Mammary epithelial cell (primary cell): ENCODE measurements at places on chromosomes 13 and 19.

GRCh38 chr19:823565-824121 lies 1.9 kb upstream of the PLPPR3 start:
- DNase-seq, result no peak

- peak; percentile 65 for DNase-seq
These were observed 31.4 kb downstream of the CCDC122 start for GRCh38 chr13:43848001-43848649.

GRCh38 chr13:86569119-86569518 lies 769.9 kb upstream of the SLITRK6 start:
- DNase-seq, result no peak

- no peak for DNase-seq
These were observed 4.4 kb upstream of the LTBP4 start for GRCh38 chr19:40596608-40597328.

DNA sequence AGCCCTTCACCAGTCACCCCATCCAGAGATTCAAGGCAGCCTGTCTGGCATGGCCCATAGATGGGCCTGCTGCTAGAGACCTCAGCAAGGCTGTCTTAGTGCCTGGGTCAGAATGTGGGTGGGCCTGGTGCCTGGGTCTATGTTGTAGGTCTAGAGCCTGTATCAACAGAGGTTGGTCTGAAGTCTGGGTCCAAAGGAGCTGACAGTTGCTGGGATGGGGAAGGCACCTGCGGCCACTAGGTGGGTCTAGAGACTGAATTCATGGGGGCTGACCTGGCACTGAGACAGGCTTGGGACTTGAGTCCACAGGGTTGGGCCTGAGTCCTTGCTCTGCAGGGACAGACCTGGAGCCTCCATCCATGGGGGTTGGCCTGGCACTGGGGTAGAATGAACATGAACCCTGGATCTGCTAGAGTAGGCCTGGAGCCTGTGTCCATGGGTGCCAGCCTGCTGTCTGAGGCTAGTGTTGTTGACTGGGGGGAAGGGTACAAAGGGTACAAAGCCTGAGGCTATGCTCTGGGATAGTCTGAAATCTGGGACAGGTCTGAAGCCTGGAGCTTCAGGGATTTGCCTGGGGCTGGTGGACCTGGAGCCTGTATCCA lies 516.8 kb downstream of the OLFM4 start:
- no peak for DNase-seq

DNA sequence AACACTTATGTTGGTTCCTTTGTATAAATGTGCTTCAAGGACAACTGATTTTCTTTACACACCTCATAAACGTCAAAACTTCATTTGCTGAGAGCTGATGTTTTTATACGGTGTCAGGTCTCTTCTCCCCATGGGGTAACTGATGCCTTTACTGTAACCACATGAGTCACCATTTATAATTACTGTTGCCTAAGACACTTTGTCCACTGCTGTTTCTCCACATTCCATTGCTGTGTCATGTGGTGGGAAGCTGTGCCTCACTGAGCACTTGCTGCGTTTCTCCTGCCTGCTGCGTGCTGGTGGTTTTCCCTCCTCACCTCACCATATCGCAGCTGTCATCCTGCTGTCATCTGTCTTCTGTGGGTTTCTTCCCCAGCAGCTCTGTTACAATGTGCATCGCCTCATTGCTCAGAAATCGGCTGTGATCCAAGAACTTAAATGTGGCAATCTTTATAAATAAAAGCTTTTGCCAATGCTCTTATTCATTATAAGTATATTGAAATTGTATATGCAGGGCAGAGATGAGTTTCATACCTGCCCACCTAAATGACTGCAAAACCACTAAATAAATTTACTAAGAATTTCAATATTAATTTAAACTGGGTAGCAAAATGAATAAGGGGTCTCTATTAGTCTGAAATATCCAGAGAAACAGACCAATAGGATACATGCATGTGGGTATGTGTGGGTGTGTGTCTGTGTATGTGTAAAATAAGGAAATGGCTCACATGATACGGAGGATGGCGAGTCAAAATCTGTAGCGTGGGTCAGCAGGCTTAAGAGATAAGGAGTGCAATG lies 547.0 kb upstream of the SLITRK5 start:
- peak; percentile 98 for DNase-seq

- peak; percentile 8 for DNase-seq
These were observed 34.6 kb downstream of the ATP8A2 start for GRCh38 chr13:25406377-25406776.

DNA sequence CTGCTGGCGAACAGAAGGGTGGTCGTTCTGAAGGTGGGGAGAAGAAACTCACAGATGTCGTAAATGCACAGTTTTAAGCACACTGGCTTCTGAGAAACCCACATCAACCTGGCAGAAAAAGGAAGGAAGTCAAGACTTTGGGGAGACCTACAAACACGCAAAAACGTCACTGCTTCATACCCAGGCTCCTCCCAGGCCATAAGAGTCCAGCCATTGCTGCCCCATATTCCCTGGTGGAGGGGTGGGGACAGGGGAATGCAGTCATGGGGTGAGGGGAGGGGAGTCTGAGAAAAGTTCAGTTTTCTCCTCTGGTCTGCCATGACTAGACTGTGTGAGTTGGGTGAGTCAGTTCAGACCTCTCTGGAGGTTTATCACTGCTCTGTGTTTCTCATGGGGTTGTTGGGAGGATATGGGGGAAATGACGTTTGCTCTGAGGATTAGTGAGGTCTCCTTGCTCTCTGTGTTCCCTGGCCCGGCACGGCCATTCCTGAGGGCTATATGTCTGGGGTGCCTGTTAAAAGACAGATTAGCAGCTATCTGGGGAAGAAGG lies 139.0 kb downstream of the FLT1 start:
- no peak for DNase-seq

GRCh38 chr13:49457221-49457620 lies 13.1 kb downstream of the SETDB2 start:
- no peak for DNase-seq

DNA sequence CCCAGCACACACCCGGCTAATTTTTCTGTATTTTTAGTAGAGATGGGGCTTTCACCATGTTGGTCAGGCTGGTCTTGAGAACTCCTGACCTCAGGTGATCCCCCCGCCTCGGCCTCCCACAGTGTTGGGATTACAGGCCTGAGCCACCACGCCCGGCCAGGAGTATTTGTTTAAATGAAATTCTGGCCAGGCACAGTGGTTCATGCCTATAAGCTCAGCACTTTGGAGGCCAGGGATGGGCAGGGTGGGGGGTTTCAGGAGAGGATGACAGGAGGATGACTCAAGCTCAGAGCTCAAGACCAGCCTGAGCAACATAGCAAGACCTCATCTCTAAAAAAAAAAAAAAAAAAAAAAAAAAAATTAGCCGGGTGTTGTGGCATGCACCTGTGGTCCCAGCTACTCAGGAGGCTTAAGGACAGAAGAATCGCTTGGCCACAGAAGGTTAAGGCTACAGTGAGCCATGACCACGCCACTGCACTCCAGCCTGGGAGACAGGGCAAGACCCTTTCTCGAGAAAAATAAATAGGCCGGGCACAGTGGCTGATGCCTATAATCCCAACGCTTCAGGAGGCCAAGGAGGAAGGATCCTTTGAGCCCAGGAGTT lies 8.2 kb upstream of the DHDH start:
- peak; percentile 96 for DNase-seq

DNA sequence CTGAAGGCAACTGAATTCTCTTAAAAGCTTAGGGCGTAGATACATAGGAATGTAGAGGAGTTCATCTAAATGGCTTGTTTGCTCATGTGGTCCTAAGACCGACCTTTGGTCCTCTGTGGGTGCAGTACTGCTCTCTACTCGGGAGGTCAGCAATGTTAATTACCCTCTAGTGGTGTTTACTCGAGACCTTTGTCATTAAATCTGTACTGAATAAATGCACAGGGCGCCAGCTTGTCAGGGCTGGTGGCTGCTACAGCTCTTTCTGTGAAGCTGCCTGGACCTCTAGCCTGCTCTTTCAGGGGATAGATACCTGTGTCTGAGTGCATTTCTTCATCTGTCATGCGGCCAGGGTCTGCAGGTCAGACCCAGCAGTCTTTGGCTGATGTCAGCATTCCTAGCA lies 29.2 kb upstream of the MPHOSPH8 start:
- DNase-seq, result no peak

DNA sequence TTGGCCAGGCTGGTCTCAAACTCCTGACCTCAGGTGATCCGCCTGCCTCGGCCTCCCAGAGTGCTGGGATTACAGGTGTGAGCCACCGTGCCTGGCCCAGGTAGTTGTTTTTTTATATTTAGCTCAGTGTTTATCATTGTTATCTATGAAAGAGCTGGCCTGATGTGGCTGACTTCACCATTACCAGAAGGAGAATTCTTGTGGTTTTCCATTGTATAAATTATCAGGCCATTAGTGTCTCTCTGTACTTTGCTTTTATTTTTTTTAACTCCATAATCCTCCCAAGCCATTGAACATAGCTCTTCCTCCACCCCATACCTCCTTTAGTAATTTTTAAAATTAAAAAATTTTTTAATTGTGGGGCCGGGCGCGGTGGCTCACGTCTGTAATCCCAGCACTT lies 24.2 kb downstream of the CERS4 start:
- no peak for DNase-seq
